ENCODE measurements at places on chromosomes 4 and X.

DNA sequence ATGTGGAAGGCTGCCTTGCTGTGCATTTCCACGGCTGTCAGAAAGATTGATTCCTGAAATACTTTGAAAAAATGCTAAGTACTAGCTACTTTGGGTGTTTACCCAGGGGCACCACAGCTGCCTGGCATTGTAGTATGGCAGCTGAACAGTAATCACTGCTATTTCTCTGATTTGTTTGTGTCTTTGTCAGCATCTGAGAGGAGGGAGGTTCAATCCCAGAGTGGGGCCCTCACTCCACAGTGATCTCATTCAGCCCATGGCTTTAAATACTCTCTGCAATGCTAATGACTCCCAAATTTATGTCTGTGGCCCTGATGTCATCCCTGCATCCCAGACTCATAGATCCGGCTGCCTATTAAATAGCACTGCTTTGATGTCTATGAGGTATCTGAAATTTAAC lies 575.3 kb upstream of the MAGEB2 start:
- DNase-seq, result no peak

DNA sequence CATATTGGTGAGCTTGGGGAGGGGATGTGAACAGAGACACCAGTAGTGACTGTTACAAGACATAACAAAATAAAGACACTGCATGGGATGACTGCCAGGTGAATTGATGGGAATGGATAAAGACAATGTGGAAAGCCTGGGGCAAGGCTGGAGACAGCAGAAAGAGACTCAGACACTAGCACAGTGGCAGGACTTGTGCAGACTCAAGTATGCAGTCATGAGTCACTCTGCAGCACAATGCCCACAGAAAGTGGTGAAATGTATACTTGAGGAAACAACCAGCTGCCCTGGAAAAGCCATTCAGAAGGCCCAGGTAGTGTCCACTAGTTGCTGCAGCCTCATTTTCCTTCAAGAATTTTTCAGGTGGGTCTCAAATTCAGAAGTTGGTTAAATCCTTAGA lies 452.3 kb downstream of the MID1IP1 start:
- DNase-seq, result no peak

DNA sequence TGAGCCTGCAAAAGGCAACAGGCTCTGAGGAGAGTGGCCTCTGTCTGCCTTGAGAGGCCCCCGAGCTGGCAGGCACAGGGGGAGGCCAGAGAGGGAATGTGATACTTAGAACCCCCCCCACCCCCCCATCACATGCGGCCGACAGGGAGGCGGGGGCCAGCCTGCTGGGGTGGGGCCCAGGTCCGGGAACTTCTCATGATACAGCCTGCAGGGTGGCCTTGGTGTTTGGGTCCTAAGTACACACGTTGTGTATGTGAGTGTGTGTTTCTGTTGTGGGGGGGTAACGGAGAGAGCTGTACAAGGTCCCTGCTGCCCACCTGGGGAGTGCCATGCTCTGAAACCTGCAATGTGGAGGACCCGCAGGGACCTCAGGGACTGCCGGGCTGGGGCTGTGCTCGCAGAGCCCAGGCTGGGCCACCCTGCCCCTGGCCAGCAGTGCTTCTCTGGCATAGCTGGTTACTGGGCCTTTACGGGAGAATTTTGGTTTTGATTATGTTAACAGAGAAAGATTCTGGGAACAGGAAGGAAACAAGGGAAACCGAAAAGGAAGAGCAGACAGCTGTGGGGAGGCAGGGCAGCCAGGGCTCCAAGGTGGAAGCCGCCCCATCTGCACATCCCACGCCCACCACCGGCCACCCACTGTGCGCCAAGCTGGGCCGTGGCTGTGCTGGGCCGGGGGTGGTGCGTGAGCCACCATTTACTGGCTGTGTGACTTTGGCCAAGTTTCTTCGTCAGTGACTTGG lies 19.9 kb downstream of the SH3BP2 start:
- DNase-seq, result peak; percentile 41

DNA sequence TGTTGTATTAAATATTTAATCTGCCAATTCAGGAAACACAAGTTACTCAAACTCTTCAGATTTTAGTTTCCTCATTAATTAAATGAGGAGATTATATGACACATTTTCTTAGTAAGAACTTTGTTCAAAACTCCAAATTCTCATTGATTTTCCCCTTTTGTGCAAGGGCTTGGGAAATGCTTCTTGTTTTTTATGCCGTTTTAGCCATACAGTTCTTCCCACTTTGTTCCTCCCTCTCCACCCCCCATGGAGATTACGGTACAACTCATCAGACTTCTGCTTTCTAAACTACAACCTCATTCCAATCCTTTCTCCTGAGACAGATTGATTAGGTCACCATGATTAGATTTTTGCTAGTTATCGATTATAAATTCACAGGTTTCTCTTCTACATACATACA lies 10.9 kb upstream of the BBS7 start:
- DNase-seq, result no peak

DNA sequence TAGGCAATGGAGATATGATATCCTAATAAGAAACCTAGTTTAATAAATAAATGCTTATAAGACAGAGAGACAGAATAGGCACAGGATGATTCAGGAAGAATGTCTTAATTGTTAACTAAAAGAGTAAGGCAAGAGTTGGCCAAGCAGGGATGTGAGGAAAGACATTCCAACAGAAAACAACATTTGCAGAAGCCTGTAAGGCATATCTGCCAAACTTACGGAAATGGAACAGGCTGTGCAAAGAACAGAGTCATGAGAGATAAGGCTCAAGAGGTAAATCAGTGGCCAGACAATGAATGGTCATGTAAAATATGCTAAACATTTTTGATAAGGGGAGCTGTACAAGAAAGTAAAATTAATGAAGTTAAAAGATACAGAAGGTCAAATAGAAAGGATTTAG lies 134.9 kb downstream of the KCTD8 start:
- DNase-seq, result no peak

DNA sequence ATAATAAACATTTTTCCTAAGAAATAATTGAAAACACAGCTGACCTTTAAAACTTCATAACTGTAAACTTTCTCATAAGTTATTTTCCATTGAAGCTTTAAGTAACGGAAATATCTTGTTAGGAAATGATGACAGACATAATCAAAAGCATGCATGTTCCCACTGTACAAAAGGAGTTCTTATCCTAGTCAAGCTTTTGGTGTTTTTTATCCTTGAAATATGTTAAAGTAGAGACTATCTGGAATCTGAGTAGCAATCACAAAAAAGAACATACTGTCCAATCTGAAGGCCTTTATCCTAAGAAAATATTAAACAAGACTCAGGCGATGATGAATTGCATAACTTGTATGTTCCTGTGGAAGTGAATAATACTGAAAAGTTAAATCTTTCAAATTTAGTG lies 14.4 kb downstream of the GEMIN8 start:
- peak; percentile 4 for DNase-seq

DNA sequence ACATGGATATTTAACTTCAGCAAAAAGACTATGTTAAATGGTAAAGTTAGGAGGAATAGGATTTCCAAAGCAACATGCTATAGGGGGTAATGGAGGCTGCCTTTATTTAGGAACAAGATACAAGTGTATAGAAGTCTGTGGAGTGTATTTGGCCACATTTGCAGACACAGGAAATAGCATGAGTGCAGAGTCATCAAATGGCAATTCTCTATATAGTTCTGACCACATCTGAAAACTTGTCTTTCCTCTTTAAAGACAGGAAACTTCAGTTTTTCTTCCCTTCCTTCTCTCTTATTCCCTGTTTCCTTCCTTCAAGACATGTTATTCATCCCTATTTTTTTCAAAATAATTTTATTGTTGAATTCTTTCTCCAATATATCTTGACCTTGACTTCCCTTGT lies 119.3 kb upstream of the PITX2 start:
- no peak for DNase-seq

GRCh38 chrX:43703211-43703791 lies 47.2 kb downstream of the MAOA start:
- DNase-seq, result peak; percentile 89

DNA sequence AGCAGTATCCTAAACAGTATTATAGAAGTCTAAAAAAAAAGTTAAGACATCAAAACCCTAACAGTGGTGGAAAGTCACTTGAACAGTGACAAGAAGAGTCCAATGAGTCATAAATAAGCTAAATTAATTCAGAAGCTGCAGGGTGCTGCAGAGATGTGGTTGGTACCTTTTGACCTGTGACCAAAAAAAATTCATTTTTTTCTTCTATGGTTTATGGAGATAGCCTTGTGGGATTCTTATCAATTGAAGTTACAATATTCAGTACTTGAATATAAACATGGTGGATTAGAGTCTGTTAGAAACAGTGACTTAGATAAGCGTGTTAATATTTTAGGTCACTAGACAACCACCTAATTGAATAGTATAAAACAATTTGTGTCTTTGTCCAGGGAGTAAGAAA lies 35.4 kb downstream of the CCSER1 start:
- no peak for DNase-seq

DNA sequence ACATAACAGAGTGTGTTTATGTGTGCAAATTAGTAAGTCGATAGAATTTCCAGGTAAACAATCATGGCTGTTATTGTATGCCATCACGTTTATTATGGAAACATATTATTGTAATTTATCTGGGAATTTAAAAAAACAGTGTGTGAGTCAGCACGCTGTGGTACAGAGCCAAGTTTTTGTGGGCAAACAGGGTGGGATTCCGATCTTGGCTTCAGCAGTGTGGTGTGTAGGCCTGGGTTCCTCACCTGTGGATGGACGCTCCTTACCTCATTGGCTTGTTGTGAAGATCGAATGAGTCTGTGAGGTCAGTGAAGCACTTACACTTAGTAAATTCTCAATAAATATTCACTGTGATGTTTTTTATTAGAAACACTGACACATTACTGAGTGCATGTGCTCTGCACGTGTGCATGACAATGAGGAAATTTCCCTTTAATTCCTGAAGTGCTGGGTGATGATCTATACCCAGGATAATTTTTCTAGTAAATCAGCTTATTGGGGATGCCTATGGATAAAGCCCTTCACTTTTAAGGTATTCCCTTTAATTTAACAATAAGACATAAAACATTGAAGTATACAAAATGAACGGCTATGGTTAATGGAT lies 36.4 kb downstream of the SLIT2 start:
- peak; percentile 33 for DNase-seq

GRCh38 chr4:2552806-2553205 lies 16.4 kb downstream of the FAM193A start:
- DNase-seq, result no peak

DNA sequence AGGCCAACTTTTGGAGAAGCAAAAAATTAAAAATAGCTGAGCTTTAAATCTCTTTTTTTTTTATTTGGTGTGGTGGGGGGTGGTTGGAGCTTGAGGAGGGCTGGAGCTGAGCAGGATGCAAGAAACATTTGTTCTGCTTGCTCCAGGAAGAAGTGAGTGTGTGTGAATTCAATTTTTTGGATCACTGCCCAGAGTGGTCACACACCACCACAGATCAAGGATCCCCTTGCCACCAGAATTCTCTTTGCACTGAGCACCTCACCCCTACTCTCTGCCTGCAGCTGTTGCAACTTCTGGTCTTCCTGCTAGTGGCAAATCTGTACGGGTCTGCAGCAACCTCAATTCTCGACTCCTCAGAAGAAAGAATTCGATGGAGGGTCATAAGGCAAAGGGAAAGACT lies 19.9 kb upstream of the PLP1 start:
- DNase-seq, result peak; percentile 9

DNA sequence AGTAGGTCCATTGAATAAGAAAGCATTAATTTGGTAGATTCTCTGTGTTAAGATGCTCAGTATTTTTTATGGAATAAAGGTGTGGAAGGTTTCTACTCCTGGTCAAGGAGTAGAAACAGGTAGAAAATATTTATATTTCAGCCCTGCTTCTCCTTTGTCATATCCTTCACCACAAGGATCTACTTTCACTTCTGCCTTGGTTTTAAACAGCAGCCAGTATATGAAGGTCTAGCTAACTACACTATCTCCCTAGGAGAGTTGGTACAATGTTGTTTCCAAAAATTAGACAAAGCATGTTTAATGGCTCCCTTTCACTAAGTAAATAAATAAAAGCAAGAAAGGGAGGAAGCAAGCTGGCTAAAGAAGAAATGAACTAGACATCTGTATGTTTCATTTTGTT lies 44.6 kb upstream of the GYPA start:
- no peak for DNase-seq

- DNase-seq, result no peak
These were observed 485.0 kb upstream of the FAT1 start for GRCh38 chr4:187208651-187209050.

DNA sequence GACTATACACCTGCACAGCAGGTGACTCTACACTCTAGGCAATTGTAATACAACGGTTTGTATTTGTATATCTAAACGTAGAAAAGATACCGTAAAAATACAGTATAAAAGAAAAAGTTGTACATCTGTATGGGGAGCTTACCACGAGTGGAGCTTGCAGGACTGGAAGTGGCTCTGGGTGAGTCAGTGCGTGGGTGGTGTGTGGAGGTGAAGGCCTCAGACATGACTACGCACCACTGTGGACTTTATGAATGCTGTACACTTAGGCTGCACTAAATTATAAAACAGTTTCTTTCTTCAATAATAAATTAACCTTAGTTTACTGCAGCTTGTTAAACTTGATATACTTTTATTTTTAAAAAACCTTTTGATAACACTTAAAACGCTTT lies 85.0 kb upstream of the FAT1 start:
- no peak for DNase-seq

- DNase-seq, result no peak
These were observed 3.7 kb downstream of the LIMCH1 start for GRCh38 chr4:41541687-41542094.

DNA sequence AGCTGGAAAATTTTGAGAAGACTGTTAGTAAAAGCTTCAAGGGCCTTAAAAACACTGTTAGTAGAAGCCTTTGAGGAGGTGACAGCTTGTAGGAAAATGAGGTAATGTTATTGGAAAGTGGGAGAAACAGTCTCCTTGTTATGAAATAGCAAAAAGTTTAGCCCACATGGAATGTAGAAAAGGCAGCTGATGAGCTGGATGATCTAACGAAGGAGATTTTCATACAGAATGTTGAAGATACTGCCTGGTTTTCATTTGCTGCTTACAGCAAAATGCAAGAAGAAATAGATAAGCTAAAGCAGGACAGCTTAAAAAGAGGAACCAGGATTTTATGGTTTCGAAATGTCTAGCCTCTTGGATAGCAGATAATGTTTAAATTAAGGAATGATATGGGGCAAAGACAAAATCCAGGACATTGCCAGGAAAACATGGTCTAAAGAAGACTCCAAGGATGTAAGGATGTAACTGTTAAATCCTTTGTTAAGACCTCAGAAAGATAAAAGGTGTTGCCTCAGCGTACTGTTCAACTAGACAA lies 10.2 kb upstream of the STBD1 start:
- DNase-seq, result no peak

GRCh38 chrX:31609130-31609529 lies 537.3 kb upstream of the FTHL17 start:
- DNase-seq, result no peak

GRCh38 chr4:13733817-13734216 lies 106.3 kb upstream of the BOD1L1 start:
- peak; percentile 76 for DNase-seq
